ENCODE measurements at places on chromosomes 3 and 15.

DNA sequence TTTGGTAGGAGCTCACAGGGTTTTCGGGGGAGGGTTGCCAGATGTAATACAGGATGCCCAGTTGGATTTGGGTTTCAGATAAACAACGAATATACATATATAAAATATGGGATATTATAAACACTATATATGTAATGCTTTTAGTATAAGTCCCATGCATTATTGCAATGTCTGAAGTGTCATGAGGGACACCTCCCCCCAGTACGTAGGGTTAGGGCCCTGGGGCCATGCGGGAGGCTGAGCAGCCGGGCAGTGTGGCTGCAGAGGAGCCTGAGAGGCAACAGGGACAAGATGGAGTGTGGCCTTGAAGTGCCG, 148.9 kb downstream of the SMAD6 start:
- DNase-seq: no peak

- no peak for DNase-seq
Measured at GRCh38 chr15:50381438-50381837, 26.4 kb upstream of the GABPB1 start.

DNA sequence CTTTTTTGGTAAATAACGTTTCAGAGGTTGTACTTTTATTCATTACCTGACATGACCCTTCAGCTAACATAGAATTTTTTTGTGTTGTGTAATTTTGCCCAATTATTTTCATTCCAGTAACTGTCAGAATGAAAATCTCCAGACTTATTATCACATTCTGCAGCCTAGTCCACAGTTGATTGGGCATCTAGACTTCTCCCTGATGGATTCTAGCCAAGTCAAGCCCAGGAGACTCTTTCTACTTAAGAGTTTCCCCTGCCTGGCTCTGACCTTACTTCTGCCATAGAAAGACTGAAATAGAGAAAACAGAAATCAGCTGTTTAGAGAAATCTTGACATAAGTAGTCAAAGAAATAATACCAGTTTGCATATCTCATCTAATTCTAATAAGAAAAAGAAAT, 82.9 kb upstream of the CDAN1 start:
- DNase-seq: no peak

DNA sequence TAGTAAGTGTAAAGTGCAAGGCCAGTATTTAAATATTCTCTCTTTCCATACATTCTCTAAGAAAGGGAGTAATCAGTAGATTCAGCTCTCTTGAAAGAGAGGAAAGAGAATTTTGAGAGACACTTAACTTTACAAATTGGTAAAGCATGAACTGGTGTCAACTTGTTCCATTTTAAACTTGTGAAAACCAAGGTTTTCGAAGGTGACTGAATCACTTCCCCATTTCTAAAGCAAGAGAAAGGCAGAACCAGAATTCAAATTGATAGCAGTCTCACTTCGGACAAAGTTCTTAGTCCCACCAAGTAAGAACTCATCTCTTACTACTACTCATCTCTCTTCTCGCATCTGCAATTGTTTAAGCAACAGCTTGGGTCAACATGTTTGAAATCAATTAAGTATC, 22.4 kb downstream of the TJP1 start:
- no peak for DNase-seq

GRCh38 chr3:55330355-55330754, 156.8 kb downstream of the WNT5A start:
- DNase-seq: peak; percentile 67

DNA sequence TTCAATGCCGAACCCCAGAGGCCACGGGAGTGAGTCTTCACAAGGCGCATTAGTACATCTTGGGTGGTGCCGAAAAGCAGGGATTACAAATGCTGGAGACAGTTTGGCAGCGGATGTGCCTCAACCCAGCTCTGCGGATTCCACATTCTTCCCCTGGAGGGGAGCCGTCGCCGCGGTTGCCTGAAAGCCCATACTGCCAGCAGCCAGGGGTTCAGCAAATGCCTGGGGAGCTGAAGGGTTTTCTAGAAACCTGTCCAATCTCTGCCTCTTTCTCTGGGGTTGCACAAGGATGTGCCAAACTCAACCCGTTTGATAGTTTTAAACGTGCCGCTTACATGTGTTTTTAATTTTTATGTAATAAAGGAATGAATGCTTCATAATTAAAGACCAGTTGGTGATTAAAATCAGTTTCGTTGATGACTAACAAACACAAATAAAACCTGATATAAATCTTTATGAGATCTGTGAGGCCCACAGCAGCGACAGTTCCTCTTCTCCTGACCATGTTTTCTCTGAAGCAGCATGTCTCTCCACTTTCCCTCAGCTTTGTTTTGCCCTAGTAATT, 74.6 kb upstream of the LEKR1 start:
- DNase-seq: no peak

GRCh38 chr3:152938974-152939636, 104.2 kb downstream of the P2RY1 start:
- no peak for DNase-seq

DNA sequence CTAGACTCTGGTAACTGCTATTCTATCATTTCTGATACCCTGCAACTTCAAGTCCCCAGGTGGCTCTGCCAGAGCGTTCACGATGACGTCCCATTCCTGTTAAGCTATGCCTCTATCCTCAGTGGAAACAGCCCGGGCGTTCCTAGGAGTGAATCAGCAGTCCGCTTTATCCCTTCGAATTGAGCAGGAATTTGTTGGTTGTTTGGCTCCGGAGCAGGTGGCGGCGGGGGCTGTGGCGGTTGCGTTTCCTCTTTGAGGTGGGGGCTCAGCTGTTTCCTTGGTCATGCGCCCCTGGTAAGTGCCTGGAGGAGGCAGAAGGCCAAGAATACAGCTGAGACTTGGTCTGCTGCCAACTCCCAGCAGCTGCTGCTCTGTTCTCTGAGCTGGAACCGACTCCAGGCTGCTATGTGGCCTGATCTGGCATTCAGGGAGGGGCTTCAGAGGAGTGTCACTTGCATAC, 25.2 kb downstream of the ARPP21 start:
- no peak for DNase-seq

DNA sequence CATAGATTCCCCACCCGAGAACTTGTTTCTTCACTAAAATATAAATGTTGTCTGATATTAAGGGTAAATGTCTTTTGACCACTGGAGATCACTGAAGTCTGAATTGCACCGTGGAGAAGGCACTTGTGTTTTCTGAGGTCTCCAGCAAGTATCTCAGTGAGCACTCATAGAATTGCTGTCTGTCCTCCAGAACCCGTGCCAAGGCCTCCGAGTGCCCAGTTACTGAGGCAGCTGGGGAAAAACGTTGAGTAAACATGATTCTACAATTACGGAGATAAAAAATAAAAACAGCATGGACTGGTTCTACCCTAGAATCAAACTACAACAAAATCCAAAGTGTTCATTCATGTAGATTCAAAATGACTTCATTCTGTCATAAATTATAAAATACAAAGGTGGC, 60.0 kb downstream of the MLH1 start:
- no peak for DNase-seq

DNA sequence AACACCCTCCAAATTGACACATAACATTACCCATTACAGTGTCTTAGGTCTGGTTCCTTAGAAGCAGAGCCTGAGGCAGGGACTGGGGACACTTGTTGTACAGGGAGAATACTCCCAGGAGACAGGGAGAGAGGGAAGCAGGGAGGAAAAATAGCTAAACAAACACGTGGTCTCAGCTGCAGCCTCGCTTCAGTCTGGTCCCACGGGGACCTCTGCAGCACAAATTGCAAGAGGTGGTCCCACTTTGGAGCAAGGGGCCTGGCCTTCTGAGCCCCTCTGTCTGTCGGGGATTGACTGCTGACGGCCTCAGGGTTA, 25.0 kb upstream of the PLA2G4D start:
- DNase-seq: no peak

- DNase-seq: no peak
Measured at GRCh38 chr15:47652328-47652727, 65.0 kb upstream of the SEMA6D start.

DNA sequence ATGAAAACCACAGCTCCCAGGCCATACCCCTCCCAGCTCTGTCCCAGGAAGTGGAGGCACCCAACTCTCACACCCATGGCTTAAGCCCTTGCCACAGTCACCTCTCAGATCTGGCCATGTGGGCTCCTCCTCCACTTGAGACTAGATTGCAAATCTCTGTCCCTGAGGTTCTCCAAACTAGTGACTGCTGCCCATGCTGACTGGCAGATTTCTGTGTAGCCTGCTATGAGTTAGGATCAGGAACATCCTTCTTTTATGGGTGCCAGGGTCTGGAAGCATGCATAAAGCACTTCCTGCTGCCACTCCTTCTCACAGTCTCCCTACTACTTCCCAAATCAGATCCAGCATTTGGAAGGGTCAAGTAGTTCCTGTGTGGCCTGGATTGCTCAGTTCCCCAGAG, 59.6 kb upstream of the GOLIM4 start:
- DNase-seq: no peak

GRCh38 chr15:92907229-92907628, 7.1 kb downstream of the CHD2 start:
- DNase-seq: no peak

- no peak for DNase-seq
Measured at GRCh38 chr15:80640531-80641121, 54.5 kb upstream of the ABHD17C start.
